ENCODE measurements at places on chromosomes 5 and 9.
A peak's percentile ranks its signal among the peaks of the same experiment; 100 is the strongest.

- no peak for DNase-seq
Observed at GRCh38 chr9:71878327-71879274, 32.4 kb downstream of the ABHD17B start.

DNA sequence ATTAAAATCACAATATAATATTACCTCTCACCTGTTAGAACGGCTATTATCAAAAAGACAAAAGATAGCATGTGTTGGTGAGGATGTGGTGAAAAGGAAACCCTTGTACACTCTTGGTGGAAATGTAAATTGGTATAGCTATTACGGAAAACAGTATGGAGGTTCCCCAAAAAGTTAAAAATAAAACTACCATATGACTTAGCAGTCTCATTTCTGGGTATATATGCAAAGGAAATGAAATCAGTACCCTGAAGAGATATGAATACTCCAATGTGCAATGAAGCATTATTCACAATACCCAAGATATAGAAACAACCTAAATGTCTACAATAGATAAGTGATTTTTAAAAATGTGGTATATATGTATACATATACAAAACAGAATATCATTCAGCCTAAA lies 199.9 kb downstream of the SNX18 start:
- DNase-seq: no peak

DNA sequence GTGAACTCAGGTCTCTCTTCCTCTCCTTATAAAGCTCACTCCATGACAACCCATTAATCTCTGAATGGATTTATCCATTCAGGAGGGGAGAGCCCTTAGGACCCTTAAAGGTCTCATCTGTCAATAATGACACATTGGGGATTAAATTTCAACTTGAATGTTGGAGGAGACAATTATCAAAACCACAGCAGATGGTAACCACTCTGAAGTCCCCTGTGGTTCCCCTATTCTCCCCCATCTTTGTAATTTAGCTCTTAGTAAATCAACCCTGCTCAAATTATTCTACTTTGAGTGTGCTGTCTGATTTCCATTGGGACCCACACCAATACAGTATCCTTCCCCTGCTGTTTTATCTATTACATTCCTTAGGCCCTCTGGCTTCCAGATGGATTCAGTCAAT lies 72.0 kb upstream of the RAI14 start:
- DNase-seq: no peak

DNA sequence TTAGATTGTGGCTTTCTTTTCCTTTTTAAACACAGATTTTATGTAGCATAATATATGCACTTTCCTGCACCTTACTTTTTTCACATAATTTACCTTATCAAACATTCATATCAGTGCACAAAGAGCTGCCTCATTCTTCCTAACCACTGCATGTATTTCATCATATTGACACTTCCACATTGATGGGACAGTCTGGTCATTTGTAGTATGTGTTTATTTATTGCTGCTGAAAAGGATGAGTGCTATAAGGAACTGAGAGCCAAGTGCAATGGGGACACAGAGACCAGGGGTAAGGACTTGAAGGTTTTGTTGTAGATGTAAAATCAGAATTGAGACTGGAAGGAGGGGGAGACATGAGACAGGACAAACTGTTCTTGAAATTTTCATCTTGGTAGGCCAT lies 193.8 kb downstream of the SMARCA2 start:
- no peak for DNase-seq

- DNase-seq: peak; percentile 48
Observed at GRCh38 chr5:14351845-14352712, 208.9 kb downstream of the TRIO start.

GRCh38 chr9:35960039-35960655 lies 2.2 kb upstream of the OR2S2 start:
- no peak for DNase-seq

DNA sequence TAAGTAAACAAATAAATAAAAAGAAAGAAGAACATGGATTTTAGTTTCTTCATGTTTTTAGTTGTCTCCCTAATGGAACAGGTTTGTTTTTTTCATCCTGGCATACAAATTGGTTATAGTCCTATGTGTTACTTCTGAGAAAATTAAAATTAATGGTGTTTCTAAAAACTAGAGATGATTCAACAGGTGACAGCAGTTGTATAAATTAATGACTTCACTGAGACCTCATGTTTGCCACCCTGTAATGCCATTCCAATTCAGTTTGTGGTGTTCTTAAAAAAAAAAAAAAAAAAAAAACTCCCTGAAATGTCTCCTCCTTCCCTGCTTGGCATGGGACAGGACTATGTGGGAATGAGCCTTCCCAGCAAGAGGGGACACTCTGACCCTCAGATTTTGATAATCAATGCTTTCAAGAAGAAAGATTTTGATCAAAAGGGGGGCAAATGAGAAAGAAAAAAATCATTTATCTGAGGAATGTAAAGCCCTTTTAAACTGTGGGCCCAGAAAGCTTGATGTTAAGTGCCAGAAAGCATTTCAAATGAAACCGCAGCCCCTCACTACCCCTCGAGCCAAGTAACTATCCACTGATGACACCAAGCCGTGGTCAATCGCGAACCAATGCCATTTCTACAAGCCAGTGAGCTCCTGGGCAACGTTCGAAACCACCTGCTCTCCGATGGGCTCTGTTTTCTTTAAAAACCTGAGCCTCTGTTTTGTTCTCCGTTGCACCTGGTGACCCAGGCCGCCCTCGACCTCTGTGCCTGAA lies 941 bp downstream of the EXD3 start:
- DNase-seq: no peak

- DNase-seq: no peak
Observed at GRCh38 chr9:100219347-100219746, 120.3 kb downstream of the INVS start.

DNA sequence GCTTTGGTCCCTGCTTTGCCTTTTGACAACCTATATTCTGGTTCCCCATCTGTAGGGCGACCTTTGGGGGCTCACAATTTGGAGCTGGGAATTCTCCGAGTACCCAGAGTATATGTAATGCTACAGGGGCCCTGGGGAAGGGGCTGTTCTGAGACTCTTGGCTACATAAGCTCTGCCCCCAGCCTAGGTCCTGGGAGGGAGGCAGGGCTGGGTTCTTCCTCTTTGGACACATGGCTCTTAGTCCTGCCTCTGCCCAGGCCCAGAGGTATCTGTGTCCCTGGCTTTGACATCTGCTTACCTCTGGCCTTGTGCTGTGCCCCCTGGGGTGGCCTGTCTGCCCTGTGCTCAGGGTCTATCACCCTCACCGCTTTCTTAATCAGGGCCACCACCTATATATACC lies 181.6 kb downstream of the CACNA1B start:
- DNase-seq: no peak

- DNase-seq: no peak
Observed at GRCh38 chr5:111261610-111262009, 37.4 kb downstream of the CAMK4 start.

DNA sequence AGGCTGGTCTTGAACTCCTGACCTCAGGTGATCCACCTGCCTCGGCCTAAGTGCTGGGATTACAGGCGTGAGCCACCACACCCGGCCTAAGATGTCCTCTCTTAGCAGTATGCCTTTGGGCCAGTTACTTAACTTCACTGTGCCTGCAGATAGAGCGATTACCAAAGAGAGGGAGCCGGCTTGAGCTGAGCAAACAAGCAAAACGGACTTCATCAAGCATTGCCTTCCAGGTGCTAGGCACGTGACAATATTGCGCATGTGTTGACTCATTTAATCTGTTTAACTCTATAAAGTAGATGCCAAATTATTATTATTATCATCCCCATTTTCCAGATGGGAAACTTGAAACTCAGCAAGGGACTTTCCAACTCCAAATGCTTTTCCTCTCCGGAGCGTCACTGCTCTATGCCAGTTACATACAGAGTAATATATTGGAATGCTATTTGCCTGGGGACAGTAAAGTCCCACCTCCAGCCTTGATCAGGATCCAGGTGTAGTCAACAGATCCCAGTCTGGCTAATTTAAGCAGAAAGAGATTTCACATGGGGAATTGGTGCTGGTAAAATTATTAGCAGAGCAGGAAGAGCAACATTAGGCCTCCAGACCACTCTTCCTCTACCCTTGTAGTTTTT lies 5.6 kb upstream of the C9orf152 start:
- no peak for DNase-seq

GRCh38 chr9:37426846-37427245 lies 4.3 kb downstream of the GRHPR start:
- DNase-seq: no peak

- DNase-seq: no peak
Observed at GRCh38 chr5:90967443-90967842, 408.8 kb downstream of the ADGRV1 start.

DNA sequence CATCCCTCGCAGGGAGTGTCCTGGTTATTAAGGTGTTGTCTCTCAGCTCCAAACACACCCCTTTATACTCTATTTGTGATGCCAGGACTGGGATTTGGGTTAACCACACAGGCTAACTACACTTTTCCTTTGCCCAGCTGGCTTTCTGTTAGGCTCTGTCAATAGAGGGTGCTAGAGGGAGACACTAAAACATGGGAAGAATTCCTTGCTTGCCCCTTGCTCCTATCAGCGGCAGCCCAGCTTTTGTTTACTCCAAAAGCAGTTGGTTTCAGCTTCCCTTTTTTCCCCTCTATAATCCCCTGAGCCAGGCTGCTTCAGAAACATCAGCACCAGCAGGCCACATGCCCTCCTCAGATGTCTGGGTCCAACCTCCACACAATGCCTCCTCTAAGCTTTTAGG lies 297.1 kb downstream of the KCTD16 start:
- no peak for DNase-seq

GRCh38 chr5:115941051-115941675 lies 21.1 kb upstream of the LVRN start:
- no peak for DNase-seq

GRCh38 chr5:179801304-179802206 lies 5.1 kb downstream of the MGAT4B start:
- DNase-seq: peak; percentile 83

DNA sequence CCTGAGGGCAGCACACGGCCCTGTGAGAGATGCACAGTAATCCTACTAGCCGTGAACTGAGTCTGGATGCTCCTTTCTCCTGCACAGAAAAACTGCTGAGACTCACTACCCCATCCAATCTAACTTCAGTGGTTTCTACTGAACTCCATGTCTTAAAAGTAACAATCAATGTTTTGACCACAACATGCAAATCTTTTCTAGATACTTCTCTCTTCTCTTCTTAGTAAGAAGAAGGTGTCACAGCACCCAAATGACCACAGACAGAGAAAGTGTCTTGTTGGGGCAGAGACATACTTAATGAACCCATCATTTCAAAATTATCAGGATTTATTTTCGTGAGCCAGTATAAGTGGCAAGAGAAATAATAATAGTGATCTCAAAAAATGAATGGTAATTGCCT lies 285.8 kb upstream of the MEF2C start:
- DNase-seq: no peak

- no peak for DNase-seq
Observed at GRCh38 chr5:98050583-98050982, 722.9 kb upstream of the RGMB start.
